ENCODE measurements at places on chromosomes 2 and 18.

DNA sequence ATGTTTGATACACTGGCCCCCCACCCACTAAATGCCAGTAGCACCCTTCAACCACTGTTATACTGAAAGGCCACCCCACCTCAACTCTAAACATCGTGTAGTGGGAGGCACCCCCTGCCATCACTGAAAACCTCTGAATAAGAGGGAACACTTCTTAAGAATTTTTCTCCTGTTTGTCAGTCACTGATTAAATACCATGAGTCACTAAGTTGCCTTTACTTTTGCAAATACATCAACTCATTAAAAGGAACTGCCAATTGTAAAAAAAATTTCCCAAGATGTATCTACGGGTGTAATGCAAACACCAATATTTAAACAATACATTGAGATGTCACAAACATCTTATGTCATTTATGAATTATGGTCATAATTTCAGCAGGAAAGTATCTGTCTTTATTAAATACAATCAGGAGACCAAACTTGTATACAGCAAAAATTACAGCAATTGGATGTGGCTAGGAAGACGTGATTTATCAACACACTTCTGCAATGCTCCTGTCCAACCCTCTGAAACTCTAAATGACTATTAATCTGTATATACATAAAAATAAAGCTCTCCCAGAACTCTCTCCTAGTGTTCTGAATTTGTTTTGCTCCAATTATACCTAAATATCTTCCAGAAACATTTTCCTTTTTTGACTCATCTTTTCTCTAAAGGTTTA is 144.1 kb upstream of the STK17B start:
- DNase-seq, result no peak

DNA sequence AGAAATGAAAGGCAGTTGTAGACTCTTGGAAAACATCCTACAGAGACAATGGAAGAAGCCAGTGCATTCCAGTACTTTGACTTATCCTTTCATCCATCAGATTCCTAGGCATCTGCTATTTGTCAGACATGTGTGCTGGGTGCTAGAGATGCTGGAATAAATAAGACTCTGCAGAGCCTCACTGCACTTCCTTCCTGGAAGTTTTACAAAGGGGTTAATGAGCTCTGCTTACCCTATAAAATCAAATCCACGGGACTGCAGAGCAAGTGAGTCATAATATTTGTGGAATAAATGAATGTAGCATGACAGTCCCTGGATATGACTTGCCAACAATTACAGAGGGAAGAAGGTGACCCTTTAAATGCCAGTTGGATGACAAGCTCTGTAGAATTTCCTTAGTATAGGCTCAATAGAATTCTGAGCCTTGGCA is 52.7 kb upstream of the NPAS2 start:
- no peak for DNase-seq

GRCh38 chr2:54634564-54635511 is 88.6 kb upstream of the EML6 start:
- no peak for DNase-seq

GRCh38 chr2:204625135-204625534 is 79.9 kb downstream of the PARD3B start:
- DNase-seq, result no peak

DNA sequence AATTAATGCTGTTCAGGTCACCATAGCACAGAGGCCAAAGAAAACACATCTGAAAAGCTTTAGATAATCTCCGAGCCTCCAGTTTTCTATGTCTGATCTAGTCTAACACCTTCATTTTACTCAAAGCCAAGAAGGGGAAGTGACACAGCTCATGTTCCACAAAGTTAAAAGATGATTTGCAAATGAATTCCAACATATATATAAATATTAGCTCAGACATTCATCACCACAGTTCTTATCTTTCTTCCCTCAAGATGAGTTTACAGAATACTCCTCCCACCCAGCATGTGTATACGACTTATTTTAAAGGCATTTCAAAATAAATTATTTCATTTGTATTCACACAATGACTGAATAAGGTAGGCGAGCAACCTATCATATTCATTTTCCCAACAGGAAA is 82.4 kb downstream of the AAK1 start:
- DNase-seq, result no peak

GRCh38 chr2:137969418-137969765 is 5.1 kb downstream of the HNMT start:
- DNase-seq, result no peak

DNA sequence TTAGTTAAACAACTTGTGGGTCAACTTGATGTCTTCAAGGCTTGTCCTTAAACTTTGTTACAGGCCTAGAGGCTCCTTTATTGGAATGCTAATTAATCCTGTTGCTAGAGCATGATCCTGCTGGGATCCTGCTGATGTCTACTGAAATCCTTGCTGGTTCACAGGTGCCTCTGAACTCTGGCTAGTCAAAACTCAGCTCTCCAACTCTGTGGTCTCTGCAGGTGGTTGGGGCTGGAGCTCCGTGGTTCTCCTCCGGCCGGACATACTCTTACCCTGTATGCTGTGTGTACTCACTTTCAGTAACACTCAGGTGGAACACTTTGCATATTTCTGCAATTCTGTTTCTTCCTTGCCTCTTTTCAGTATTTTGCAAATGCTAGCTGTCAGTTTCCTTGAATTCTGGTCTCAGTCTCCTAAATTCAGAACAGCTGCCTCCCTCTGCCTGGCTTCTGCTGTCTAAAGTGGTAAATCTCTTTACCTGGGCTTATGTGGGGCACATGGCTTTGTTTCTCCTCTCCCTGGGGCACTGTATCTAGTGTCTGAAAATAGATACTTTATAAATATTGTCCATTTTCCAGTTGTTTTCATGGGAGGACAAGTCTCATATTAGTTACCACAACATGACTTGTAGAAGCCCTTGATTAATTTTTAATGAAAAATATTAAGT is 113.0 kb downstream of the ATP9B start:
- DNase-seq, result no peak

- DNase-seq, result no peak
These were observed 159.6 kb downstream of the NCKAP5 start for GRCh38 chr2:133408671-133409070.

GRCh38 chr2:8076448-8077342 is 605.2 kb upstream of the ID2 start:
- DNase-seq, result no peak

- DNase-seq, result peak; percentile 24
These were observed 323.2 kb downstream of the PLCL1 start for GRCh38 chr2:198127627-198128026.

DNA sequence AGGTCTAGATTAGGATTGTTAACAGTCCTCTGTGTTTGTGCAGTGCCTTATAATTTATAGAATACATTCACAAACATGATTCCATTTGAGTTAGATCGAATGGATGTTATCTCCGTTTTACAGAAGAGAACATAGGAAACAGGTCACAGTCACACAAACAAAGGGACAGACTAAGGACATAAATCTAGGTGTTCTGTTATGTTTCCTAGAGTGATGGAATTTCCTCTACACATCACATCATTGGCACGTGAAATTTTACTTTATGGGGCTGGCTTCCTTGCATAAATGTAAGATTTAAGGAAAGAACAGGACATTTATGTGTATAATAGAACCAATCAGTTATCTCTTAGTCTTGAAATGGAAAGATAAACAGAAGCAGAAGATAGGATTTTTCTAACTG is 6.4 kb downstream of the TRIM54 start:
- DNase-seq, result no peak

GRCh38 chr2:231204581-231204980 is 6.2 kb downstream of the ARMC9 start:
- DNase-seq, result no peak

DNA sequence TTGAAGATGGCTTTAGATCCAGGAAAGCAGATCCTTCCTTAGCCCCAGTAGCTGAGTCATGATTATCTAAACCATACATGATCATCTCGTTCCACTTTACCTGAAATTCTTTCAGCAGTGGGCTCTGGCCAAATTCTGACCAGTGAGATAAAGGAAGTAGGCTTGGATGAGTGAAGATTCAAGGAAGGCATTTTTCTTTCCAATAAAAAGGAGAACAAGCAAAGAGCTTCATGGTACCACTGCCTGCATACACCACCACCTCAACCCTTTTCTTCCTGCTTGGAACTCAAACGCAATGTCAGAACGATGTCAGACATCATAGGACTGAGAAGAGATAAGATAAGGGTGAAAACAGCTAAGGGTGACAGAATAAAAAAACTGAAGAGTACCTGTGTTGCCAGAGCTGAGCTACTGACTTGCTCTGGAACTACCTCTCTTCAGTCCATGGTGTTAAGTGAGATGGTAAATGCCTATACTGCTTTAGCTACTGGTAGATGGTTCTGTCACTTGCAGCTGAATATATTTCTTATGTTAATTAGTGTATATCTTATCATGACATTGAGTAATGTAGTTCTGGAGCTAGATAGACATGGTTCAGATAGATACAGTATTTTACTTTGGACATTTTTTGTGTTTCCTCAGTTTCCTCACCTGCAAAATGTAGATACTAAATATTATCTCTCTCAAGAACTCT is 58.7 kb upstream of the ACVR1 start:
- DNase-seq, result no peak

DNA sequence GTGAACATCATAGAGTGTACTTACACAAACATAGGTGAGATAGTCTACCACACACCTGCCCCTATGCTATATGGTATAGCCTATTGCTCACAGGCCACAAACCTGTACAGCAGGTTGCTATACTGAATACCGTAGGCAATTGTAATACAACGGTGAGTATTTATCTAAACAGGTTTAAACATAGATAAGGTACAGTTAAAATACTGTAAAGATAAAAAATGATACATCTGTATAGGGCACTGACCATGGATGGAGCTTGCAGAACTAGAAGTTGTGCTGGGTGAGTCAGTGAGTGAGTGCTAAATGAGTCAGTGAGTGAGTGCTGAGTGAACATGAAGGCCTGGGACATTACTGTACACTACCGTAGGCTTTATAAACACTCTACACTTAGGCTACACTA is 267.0 kb upstream of the HS6ST1 start:
- no peak for DNase-seq

GRCh38 chr2:31086590-31086989 is 51.6 kb downstream of the GALNT14 start:
- DNase-seq, result no peak

- no peak for DNase-seq
These were observed 274.8 kb upstream of the TRIB2 start for GRCh38 chr2:12441750-12442475.

DNA sequence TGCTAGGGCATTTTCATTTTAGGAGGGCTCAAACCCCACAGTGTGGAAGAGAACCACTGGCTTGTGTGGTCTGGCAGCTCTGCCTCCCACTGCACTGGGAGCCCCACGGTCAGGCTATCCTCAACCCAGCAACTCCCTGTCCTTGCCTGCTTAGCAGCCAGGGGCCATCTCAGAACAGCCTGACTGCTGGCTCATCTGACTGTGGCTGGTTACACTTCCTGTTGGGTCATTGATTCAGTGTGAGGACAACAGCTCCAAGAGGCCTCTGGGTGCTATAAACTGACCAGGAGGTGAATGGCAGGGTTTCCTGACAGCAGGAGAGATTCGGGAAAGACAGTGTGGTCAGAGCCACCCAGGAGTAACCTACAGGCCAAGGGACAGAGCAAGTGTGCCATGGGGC is 40.1 kb downstream of the AMER3 start:
- DNase-seq, result no peak

DNA sequence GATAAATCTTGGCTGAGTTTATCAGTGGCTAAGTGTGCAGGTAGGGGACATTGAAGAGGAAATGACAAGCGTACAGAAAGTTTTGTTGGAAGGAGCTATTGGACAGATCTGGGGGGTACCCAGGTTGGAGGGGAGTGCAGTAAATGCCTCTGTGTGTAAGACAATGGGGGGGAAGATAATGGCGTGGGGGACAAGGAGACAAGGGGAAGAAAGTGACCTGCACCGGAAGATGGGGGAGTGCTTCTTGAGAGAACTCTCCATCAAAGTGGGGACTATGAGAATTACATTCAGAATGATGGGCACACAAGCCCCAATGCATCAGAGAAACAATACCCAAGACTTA is 190.0 kb downstream of the ALPK2 start:
- no peak for DNase-seq

- DNase-seq, result no peak
These were observed 849 bp upstream of the CYP27C1 start for GRCh38 chr2:127220768-127221527.

- DNase-seq, result no peak
These were observed 50.3 kb downstream of the ARL4C start for GRCh38 chr2:234446404-234447076.

DNA sequence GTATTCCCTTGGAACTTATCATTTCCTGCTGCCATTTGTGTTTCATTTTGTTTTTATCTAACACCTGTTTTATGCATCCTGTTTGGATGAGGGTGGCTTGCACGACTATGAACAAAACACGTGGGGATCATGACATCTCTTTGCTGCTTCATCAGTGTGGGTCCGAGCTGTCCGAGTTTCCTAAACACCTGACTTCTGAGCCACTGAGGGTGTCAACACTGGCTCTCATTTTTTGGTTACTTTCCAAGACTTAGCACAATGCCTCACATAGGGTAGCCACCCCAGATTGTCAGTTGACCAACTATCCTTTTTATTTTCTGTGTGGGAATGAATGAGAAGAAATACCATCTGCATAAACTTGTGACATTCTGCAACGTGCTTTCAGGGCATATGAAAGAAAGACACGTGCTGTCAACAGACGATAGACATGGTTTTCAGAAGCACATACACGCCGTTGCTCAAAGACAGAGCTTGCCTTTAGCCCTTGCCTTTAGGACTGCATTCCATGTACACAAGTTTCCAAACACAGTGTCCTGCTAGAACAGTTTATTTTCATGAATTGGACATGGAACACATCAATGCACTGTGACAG is 166.7 kb downstream of the MYT1L start:
- no peak for DNase-seq

DNA sequence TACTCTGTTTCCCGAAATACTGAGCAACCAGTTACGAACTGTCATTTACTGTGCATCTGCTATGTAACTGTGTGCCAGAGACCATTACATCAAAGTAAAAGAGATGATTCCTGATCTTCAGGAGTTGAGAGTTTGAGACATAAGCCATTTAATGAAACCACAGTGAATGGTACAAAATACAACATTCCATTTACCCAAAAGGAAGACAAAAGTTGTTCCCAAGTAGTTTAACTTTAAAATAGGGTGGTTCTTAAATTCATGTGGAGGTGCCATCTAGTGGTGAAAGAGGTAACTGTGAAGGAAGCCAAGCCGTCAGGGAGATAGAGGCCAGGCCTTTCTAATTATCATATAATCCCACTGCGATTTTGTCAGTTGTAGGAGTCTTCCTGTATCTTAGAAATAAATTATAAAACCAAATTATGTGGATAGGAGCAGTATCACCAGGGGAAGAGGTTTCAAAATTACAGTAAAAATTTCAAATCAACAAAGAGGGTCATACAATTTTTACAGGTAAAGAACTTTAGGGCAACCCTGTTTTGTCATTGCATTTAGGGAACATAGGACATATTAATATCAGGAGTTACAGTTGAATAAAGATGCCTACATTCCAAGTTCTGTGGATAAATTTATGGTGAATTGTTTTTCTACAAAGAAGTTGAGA is 67.7 kb downstream of the EPAS1 start:
- DNase-seq, result no peak

Data from left renal pelvis (tissue), 4 donors.